Frontal cortex (tissue), 4 donors: ENCODE measurements at places on chromosomes 5 and 9. TPM values are rescaled to one million over a fixed set of nuclear protein-coding genes. Genes with fewer than 3 reads are reported as not detected.

The SLC25A48 gene
- total RNA-seq: 1.2 TPM

The CATSPER3 gene
- 0.82 TPM for total RNA-seq

The CER1 gene
- not detected for total RNA-seq

The CDK7 gene
- total RNA-seq: 51.8 TPM

The GALNT10 gene
- 5.7 TPM for total RNA-seq

The COL27A1 gene
- total RNA-seq: 0.41 TPM

The CARTPT gene
- 2.9 TPM for total RNA-seq

The SHISAL2B gene
- total RNA-seq: not detected

The SLC4A9 gene
- total RNA-seq: under 0.01 TPM

The ANKRD34B gene
- 0.41 TPM for total RNA-seq
